HL-60 (cell line): ENCODE measurements at places on chromosomes 1 and 21.
A peak's percentile ranks its signal among the peaks of the same experiment; 100 is the strongest.

DNA sequence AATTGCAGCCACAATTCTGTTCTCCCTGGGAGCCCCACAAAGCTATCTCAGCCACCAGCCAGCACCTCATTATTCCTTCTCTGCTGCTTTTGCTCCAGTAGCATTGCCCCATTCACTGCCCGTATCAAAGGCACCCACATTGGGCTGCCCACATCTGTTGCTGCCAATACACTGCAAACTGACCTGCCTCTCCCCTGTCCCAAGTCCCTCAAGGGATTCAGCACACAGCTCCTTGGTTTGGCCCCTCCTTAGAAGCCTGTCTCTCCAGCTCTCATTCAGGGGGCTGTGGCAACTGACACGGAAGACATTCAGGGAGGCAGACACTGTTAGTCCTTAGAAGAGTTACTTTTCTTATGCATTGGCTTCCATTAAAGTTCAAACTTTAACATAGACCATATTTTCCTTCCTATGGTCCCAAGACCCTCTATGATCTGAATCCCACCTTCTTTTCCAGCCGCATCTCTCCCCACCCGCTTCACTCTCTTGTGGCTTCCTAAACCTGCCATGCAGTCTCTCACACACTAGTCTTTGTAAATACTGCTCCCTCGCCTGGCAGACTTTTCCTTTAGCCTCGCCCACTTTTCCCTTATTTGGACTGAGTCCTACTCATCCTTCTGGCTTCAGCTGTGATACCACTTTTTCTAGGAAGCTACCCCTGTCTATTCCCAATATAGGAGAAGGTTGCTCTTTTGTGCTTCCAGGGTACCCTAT, 19.3 kb upstream of the KLHDC8A start:
- no peak for DNase-seq

- DNase-seq: no peak
Measured at GRCh38 chr1:188363943-188364342, 1535.2 kb downstream of the PLA2G4A start.

- peak; percentile 87 for DNase-seq
Measured at GRCh38 chr1:248786156-248786555, 30.6 kb upstream of the LYPD8 start.

DNA sequence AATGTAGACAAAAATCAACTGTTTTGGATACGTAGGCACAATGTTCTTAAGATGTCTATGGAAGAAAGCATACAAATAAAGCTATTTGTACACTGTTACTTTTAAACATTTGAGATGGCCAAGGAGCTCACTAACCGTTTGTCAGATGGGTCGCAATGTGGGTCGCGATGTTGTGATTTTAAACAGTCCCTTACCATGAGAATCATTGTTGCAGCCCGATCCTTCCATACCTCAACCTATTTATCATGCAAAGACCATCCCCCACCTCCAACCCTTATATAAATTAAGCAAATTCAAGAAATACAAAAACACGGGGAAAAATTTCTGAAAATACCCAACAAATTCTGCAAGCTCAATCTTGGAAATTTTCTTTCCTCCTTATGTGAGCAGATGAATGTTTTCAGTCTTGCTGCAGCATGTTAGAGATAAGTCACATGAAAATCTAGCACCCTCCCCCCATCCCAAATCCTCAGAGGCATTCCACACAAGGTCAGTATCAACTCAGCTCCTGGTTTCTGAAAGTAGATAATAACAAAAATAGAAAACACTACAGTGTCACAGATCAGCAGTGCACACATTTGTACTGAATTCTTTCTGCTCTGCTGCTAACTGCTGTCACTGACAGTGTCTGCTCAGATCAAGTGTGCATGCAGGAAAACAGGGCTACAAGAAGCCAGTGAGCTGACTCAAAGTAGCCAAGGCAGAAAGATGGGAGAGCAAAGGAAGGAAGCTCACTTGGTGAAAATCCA, 92.9 kb upstream of the TTC39A start:
- DNase-seq: no peak

- no peak for DNase-seq
Measured at GRCh38 chr1:114100148-114100547, 53.5 kb downstream of the SYT6 start.

- no peak for DNase-seq
Measured at GRCh38 chr1:110663241-110663640, 11.5 kb downstream of the KCNA3 start.

DNA sequence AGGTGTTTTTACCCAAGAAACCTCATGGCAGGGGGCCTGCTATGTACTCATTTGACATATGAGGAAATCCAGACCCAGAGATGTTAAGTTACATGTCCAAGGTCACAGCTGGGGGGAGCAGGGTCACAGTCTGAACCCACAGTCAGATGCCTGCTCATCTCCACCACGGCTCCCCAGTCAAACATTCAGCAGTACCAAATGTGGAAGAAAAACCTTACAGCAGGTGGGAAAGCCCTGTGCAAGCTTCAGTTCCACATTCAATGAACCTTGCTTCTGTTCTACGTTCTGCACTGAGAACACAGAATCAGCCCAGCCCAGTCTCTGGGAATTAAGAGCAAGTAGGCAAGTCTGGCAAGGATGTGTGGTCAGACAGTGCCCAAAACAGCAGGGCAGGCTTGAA, 35.2 kb downstream of the LRP8 start:
- no peak for DNase-seq

DNA sequence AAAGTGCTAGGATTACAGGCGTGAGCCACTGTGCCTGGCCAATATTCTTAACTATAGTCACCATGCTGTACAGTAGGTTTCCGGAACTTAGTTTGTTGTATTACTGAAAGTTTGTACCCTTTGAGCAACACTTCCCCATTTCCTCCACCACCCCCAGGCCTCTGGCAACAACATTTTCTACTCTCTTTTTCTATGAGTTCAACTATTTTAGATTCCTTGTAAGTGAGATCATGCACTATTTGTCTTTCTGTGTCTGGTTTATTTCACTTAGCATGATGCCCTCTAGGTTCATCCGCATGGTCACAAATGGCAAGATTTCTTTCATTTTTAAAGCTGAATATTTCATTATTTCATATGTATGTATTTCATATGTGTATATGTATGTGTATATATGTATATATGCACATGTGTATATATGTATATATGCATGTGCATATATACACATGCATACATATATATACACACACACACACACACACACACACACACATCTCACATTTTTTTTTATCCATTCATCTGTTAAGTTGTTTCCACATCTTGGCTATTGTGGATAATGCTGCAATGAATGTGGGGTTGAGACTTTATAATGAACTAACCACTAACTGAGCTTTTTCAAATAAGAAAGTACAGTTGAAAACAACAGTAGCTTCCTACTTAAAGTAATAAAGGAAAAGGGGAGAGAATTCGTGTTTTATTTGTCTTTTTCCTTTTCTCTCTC, 256.8 kb upstream of the C1orf105 start:
- no peak for DNase-seq

DNA sequence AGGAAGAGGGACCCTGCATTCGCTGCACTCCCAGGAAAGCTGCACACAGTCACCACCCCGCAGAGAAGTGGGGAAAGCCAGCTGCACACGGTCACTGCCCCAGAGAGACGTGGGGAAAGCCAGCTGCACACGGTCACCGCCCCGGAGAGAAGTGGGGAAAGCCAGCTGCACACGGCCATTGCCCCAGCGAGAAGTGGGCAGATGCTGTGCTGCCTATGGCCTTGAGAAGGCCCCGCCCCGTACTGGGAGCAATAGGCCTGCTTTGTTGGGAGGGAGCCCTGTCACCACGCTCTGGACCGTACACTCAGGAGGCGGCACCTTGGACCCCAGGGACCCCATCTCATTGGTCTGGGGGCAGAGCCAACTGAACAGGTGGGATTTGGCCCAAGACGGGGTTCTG, 4.3 kb upstream of the GPR153 start:
- DNase-seq: no peak

DNA sequence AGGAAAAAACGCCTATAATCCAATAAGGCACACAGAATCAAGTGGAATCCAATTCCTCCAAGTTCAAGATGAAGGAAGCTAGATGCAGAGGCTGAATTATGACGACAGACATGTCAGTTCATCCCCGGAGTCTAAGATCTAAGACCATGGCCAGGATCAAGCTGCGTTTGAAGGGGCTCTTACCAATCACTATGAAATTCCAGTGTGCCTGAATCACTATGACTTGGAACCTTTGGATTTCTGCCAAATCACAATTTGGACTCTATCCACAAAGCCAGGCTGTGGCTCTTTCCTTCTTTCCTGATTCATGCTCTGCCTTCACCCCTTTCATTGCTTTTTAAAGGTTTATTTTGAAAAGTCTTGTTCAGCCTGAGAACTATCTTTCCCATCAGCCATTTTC, 17.1 kb downstream of the OLIG2 start:
- no peak for DNase-seq

DNA sequence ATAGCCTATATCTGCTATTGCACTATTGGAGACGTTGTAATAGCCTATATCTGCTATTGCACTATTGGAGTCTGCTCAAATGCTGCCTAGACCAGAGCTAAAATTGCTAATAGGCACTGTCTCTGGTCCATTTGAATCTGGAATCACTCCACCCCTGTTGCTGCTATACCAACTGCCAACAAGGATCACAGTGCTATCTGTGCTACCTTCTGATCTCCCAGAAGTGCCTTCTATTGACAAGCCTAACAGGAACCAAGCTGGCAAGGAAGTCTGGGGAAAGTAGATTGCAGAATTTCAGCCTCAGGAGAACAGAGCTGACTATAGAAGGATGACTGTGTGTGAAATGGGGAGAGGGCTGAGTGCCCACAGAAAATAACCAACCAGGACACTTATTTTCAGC, 15.9 kb downstream of the RWDD3 start:
- peak; percentile 7 for DNase-seq

- no peak for DNase-seq
Measured at GRCh38 chr21:41229509-41230248, 61.7 kb downstream of the BACE2 start.

DNA sequence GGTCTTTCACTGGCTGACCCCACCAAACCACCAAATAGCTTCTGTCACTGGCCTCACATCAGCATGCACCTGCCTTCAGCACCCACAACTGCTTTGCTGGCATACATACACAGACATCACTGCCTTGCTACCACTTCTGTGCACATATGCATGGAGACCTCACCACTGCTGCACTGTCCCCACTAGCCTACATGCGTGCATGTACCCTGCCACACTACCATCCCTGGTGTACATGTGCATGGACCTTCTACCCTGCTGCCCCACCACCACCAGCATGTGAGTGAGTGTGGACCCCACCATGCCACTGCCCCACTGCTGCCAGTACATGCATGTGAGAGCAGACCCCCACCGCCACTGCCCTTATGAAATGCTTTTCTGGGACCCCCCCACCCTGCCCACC, 6.1 kb downstream of the CD1C start:
- no peak for DNase-seq

GRCh38 chr1:38047603-38048141, 1.1 kb upstream of the POU3F1 start:
- DNase-seq: no peak

DNA sequence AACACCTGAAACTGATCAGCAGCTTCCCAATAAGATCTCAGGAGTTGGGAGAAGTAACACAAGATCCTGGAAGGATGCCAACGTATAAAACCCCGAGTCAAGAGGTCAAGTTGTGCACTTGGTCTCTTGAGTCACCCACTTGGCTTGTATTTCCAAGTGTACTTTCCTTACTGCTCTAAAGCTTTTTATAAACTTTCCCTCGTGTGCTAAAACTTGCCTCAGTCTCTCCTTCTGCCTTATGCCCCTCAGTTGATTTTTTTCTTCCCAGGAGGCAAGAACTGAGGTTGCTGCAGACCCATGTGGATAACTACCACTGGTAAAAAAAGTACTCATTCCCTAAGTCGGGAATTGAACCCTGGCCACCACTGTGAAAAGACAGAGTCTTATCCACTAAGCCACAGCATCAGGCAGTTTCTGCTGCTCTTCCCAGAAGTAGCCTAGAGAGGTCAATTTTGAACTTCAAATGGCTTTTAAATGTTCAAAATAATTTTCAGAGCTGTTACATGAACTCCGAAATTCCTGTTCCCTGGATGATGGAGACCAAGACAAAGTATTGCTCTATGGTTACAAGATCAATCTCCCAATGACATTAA, 28.9 kb downstream of the ITLN2 start:
- DNase-seq: no peak

DNA sequence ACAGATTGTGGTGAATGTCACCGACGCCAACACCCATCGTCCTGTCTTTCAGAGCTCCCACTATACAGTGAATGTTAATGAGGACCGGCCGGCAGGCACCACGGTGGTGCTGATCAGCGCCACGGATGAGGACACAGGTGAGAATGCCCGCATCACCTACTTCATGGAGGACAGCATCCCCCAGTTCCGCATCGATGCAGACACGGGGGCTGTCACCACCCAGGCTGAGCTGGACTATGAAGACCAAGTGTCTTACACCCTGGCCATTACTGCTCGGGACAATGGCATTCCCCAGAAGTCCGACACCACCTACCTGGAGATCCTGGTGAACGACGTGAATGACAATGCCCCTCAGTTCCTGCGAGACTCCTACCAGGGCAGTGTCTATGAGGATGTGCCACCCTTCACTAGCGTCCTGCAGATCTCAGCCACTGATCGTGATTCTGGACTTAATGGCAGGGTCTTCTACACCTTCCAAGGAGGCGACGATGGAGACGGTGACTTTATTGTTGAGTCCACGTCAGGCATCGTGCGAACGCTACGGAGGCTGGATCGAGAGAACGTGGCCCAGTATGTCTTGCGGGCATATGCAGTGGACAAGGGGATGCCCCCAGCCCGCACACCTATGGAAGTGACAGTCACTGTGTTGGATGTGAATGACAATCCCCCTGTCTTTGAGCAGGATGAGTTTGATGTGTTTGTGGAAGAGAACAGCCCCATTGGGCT, 3.0 kb downstream of the CELSR2 start:
- no peak for DNase-seq

- DNase-seq: no peak
Measured at GRCh38 chr1:93672477-93673162, 9.0 kb downstream of the BCAR3 start.

- DNase-seq: peak; percentile 13
Measured at GRCh38 chr1:173255214-173255813, 48.2 kb upstream of the TNFSF4 start.

- no peak for DNase-seq
Measured at GRCh38 chr21:15695241-15695640, 34.5 kb upstream of the USP25 start.

GRCh38 chr1:31685795-31686194, 18.0 kb downstream of the COL16A1 start:
- no peak for DNase-seq

DNA sequence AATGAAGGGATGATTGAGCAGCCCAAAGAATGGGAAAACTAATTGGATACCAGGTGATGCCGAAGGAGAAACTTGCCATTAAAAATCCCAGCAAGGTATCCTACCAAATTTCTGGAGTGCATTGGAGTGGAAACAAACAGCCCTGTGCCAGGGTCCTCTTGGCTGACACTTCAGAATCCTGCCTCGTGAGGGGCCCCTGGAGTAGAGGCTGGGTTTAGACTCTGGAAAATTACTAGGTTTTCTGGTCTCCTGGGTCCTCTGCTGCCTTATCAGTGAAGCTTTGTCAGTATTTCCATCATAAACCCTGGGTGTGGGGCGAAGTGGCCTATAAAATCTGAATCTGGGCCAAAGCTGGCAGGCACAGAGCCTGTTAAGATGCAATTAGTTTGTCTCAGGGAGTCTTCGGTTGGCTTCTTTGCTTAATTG, 289.2 kb upstream of the USP24 start:
- no peak for DNase-seq
